ENCODE measurements at places on chromosomes 12 and 14.
A peak's percentile ranks its signal among the peaks of the same experiment; 100 is the strongest.

DNA sequence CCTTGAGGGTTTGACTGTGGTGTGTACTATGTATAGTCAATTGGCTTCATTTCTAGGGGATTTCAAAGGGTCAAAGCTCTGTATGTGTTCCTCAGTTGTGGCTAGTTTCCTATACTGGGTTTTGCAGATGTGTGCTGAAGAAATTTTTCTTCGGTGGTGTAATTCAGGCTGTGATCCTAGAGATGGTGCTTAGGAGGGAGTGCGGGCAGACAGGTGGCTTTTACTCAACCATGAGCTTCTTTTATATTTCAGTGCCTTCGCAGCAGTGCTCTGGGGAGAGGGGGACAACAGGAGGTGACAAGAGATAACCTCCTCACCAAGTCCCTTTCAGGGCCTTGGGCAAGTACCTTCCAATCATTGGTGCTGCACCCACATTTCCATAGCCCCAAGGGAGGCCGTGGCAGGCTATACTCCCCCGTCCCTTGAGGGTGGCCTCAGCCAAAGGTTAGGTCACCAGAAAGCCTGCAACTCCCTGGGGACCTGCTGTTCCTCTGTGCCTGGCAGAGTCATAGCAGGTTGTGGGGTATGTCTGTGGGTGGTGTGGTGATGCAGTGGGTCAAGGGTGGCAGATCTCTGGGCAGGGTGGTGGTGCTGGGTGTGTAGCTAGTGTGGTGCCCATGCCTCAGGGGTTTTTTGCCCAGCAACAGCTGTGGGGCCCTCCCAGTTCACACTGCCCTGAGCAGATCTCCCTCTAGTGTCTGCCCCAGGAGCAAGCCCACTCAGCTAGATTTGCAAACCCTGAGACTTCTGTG, 37.0 kb upstream of the TMX1 start:
- DNase-seq = no peak

GRCh38 chr14:67461341-67461985, 27.1 kb downstream of the TMEM229B start:
- no peak for DNase-seq

GRCh38 chr12:93408813-93409212, 31.1 kb downstream of the NUDT4 start:
- DNase-seq = no peak

DNA sequence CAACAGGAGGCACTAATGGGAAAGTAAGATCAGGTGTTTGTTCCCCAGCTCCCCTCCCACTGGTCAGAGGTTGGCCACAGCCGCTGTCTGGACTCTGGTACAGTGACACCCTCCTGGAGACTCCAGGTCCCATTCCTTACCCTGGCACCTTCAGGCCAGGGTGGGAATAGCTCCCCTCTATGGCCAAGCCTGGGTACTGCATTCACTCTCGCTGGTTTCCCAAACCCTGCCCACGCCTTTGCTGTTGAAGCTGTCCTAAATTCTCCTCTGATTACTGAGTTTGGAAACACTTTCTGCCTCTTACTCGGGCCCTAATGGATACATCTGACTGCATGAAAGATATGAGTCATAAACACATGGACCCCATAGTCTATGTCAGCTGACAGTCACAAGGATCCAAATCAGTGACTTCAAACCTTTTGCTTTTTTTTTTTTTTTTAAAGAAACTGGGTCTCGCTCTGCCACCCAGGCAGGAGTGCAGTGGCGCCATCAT, 17.9 kb downstream of the HRK start:
- no peak for DNase-seq

GRCh38 chr12:68481181-68481941, 129.3 kb upstream of the RAP1B start:
- no peak for DNase-seq

DNA sequence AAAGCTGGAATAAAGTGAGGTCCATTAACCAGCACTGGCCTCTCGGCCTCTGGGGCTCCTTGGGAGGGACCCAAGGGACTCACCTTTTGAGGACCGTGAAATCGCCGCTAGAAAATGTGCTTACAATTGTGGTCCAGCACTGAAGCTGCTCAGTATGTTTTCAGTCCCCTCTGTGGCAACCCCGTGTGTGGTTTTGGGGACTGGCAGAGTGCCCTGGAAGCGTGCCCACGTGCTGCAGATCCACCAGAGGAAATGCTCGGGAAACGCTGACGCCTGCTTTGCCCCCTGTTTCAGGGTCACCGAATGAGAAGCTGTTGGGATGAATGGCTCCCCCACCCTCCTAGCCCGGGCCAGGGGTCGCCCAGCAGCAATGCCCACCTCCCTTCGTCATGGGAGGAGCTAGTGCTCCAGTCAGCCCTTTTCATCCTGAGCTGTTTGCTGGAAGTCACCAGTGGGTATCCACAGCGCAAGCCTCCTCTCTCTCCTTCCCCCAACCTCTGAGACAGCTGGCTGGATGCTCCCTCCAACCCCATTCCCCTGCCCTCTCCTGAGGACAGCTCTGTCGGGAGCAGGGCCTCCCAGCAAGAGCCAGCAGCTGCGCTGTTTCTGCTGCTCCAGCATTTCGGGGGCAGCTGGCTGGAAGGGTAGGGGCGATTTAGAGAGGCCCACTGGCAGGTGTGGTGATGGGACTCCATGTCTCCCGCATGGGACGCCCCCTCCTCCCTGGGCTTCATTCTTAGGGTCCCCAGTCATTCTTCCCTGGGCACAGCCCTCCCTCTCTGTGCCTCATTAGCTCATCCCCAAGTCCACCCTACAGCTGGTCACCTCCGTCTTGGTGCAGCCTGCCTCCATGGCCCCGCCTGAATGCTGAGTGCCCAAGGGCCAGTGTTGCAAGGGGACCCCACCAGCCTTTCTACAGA, 33.2 kb upstream of the PPP1R13B start:
- DNase-seq = no peak

DNA sequence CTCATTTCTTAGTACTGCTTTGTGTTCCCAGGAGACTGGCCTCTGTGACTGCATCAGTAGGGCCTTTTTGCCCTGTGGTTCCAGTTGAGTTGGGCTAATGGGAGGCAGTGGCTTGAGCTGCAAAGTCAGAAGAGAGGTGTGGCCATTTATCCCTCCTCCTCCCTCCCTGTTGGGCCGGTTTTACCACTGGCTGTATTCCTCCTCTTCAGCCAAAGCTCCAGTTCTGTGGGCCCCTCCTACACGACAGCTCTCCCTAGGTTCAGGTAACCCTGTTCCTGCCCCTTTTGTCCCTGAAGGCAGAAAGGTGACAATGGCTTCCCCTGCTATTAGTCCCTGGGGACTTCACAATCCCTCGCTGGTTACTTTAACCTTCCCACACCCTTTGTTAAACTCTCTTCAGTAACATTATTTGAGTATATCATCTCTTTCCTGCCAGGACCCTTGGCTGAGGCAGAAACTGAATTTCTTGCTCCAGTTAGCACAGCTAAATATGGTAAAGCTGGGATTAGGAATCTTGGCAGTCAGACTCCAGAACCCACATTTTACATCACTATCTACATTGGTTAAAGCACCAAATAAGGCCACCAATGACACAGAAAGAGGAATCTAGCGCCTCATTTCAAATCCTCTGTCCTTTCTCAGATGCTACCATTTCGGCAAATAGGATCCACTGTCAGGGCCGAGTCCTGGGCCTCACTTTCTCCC, 121.9 kb upstream of the SLC35F4 start:
- DNase-seq = no peak

DNA sequence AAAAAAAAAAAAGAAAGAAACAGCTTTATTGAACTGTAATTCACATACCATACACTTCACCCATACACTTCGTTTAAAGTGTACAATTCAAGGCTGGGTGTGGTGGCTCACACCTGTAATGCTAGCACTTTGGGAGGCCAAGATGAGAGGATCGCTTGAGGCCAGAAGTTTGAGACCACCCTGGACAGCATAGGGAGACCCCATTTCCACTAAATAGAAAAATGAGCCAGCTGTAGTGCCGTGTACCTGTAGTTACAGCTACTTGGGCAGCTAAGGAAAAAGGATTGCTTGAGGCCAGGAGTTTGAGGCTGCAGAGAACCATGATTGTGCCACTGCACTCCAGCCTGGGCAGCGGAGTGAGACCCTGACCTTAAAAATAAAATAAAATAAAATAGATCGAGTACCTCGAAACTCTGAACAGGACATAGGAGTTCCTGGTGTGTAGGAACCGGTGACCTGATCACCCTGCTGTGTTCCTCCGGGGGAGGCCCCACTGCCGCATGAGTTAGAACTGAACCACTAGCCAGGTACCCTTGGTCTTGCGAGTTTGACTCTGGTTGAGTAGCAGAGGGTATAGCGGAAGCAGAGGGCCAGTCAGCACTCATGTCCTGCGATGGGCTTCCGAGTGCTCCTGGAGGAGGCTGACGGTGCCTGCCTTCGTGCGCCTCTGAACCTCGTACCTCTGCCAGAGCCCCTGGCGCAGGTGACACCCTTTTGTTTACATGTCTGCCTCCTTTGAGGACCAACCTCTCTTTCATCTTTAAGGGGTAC, 80.0 kb downstream of the B4GALNT3 start:
- no peak for DNase-seq

DNA sequence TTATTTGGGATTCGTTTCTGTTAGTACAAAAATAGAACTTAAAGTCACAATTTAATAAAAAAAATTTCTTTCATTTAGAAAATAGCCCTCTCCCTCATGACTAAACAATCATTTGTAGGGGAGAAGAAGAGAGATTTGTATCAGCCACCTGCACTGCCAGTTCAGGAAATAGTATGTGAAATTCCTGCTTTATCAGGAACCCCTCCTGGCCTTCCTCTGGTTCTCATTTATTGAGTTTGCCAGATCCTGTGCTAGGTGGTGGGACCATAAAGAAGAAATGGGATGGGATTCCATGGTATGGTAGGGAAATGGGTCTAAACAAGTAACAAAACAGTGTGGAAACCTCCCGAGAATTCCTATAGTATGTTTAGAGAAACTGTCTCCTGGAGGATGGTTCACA, 30.0 kb downstream of the RASSF8 start:
- DNase-seq = no peak

GRCh38 chr12:64801381-64801780, 23.1 kb upstream of the TBC1D30 start:
- DNase-seq = no peak

DNA sequence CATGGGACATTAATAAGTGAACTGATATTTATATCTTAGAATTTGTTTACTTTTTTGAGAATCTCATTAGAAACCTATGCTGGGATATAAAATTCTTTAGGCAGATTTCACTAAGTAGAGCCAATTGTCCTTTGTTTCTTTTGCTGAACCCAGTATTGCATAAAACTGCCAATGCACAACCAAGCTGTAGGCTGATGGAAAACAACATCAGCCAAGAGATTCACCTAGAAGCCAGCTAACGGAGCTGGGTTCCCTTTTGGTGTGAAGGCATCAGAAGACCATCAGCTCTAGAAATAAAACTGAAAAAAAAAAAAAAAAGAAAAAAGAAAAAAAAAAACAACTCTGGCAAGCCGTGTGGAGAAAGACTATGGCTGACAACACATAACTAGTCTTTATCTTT, 328.2 kb upstream of the PDE3A start:
- no peak for DNase-seq

- DNase-seq = no peak
Observed at GRCh38 chr12:24425601-24425970, 476.1 kb upstream of the SOX5 start.

DNA sequence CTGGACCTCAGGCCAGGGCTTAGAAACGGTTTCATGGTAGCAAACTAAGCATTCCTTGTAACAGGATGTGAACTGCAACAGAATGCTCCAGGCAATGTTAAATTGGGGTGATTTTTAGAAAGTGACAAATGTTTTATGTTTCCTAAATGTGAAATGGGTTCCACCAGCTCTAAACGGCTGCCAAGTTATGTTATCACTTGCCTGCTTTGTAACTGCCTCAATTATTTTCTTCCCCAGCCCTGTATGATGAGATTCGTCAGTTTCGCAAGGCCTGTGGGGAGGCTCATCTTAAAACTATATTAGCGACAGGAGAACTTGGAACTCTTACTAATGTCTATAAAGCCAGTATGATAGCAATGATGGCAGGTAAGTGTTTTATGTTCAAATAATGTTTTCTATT, 70.9 kb downstream of the DERA start:
- no peak for DNase-seq

GRCh38 chr12:30795410-30796312, 40.9 kb upstream of the CAPRIN2 start:
- DNase-seq = peak; percentile 43

DNA sequence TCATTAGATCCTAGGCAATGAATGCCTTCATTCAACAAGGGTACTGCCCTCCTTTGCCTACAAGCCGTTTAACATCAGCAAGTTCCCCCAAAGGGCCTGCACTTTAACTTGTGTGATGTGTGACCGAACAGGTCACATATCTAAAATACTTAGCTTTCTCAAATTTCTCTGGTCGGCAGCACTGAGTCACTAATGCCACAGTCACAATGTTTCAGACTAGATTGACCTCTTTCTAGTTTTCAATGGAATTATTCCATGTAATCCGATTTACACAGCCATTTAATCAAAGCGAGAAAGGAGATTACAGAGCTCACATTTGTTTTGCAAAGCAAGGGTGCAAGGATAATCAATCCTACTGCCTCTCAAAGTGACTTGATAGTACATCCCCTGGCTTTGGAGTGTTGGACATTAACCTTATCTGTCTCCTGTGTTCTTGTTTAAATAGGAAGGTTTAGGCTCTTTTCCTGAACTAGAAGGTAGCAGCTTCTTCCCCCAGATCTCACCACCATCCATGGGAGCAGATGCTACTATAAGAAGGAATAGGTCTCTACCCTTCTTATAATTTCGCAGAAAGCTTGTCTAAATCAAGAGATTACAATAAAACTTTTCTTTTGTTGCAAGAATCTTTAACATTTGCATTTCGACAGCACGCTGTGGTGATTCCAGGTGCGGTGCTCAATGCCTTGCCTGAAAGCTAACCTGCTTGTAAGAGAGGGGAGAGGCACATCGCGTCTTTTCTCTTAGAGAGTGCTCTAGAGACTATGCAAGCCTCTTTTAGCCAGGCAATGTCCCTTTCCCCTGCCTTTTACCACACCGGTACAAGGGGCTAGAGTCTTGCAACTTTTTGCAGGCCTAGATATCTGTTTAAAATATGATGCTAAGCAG, 1.8 kb downstream of the KITLG start:
- no peak for DNase-seq

DNA sequence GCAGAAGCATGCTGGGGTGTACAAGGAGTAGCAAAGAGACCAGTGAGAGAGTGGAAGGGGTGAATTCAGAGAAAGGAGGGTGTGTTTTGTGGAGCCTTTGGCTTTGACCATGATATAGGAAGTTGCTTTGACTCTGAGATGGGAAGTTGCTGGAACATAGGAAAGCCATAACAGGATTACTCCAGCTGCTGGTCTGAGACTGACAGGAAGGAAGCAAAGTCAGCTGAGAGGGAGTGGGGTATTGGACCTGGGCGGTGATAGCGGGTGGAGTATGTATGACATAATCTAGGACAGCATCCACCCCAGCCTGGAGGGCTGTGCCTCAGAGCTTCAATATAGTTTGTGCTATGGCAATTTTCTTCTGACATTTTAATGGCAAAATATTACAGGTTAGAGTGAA, 324.4 kb downstream of the PDZRN4 start:
- no peak for DNase-seq

DNA sequence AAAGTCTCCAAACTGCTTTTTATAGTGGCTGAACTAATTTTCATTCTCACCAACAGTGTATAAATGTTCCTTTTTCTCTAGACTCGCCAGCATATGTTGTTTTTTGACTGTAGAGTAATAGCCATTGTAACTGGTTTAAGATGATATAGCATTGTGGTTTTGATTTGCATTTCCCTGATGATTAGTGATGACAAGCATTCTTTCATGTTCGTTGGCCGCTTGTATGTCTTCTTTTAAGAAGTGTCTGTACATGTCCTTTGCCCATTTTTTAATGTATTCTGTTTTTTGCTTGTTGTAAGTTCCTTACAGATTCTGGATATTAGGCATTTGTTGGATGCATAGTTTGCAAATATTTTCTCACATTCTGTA, 404.9 kb downstream of the FLRT2 start:
- DNase-seq = no peak
